ENCODE measurements at places on chromosomes 3 and 15.
A peak's percentile ranks its signal among the peaks of the same experiment; 100 is the strongest.

DNA sequence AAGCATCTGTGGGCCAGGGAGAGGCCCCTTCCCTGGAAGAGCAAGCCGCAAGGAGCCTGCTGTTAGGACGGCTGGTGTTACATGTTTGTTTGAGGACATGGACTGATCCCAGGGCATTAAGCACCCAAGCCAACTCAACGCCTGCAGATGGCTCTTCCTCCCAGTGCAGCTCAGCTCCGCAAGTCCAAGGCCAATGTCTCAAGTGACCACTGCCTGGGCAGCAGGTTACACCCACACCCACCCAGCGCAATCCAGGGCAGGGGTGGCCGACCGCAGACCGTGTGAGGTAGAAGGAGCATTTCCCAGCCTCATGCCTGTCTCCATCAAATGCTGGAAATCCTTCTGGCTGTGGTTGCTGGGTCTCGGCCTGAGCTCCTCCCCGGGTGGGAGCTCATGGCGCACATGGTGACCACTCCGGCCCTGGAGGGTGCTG lies 14.5 kb downstream of the GP5 start:
- no peak for DNase-seq

DNA sequence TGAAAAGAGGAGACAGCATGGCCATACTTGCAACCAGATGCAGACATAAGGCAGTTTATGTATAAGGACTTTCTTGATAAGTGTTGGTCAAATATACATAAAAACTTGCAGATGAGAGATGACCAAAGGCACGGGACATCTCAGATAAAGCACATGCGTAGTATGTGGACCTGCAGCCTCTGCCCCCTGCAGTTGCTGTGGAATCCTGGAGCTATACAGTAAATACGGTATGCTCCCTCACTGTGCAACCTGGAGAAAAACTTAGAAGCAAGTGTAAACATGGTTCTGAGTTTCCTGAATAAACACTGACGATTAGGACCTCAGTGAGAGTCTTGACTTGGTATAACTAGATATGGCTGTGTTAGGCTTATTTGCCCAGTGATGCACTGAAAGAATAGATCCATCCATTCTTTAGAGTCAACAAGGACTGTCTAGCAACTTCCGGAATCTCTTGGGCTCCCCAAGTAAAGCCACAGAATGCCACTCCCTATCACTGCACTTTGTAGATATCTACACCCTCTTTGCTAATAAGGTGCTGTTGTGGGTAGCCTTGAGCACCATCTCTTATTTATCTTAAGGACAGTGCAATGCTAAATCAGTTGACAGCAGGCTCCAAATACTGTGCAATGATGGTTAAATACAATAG lies 40.2 kb downstream of the GJD2 start:
- no peak for DNase-seq

DNA sequence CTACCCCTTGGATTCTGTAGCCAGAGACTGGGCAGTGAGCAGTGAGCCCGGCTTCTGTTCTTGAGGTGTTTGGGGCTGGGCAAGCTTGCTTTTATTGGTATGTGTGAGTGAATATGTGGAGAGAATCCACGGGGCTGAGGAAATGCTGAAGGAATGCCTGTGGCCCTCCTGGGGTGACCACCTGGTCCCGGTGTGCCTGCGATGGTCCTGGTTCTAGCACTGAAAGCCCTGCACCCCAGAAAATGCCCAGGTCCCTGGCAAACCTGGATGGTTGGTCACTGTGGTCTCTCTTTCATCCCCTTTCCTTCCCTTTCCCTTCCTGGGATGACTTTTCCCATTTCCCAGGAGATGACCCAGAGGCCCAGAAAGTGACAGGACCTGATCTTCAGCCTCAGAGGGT lies 4.2 kb downstream of the ZBTB47 start:
- no peak for DNase-seq

DNA sequence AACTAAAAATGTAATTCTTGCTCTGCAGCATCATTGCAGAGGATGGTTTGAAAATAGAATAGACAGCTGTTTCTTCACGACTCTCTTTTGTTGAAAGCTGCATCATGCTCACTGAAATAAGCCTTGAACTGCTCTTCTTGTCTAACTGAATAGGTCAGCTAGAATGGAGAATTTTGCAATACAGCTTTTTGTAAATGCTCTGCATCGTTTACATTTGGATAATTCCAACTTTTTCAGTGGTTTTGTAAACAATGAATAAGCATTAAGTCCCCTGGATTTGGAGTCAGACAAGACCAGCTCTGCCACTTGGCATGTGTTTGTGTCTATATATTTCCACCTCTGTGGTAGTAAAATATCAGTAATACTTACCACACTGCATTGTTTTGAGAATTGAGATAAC lies 95.2 kb downstream of the PLSCR2 start:
- no peak for DNase-seq

GRCh38 chr3:172142864-172143451 lies 103.6 kb downstream of the FNDC3B start:
- DNase-seq, result no peak

GRCh38 chr15:101664303-101664913 lies 12.2 kb upstream of the TM2D3 start:
- no peak for DNase-seq

DNA sequence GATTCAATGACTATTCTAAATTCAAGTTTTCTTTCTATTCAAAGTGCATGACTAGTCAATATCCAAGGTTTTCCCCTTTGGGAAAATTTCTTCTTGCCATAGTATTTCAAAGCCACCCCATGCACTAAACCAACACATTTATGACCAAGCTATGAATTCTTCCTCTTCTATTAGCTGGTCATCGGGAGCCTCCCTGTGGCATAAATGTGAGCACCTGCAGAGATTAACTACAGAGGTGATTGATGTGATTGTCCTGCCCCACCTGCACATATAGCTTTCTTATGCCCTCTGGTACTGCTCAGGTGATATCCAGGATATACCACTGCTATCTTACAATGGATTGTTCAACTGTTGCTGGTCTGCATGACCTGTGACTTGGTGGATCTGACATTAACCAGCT lies 694.9 kb downstream of the ZBBX start:
- no peak for DNase-seq

DNA sequence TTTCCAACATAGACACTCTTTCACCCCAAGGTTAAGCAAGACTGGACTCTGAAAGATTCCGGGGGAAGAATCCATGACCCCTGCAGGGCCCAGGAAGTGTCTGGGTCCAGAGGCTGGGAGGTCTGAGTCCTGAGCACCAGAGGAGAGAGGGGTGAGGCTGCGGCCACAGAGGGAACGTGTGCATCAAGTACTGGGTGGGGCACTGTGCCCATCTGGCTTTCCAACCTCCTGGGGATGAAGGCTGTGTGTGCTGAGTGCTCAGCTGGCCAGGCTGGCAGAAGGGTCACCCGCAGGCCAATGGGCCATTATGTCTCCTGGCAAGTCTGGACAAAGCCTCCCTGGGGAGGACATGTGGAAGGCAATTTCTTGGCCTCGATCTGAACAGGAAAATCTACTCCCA lies 3.3 kb downstream of the CHRNA3 start:
- no peak for DNase-seq

DNA sequence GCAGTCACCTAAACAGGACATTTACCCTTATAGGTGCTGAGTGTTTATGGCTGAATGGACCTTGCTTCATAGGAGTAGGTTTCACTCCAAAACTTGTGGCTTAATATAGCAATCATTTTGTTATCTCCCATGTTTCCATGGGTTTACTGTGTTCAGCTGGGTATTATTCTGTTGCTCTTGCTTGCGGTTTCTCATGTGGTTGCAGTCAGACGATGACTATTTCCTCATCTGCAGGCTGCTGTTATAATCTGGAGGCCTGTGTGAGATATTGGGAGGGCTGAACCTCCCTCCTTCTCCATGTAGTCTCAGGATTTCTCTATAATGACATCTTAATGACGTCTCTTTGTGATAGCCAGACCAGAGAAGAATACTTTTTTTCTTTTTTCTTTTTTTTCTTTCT lies 98.1 kb downstream of the ZPLD1 start:
- no peak for DNase-seq

GRCh38 chr15:70519004-70519365 lies 244.4 kb downstream of the UACA start:
- no peak for DNase-seq

DNA sequence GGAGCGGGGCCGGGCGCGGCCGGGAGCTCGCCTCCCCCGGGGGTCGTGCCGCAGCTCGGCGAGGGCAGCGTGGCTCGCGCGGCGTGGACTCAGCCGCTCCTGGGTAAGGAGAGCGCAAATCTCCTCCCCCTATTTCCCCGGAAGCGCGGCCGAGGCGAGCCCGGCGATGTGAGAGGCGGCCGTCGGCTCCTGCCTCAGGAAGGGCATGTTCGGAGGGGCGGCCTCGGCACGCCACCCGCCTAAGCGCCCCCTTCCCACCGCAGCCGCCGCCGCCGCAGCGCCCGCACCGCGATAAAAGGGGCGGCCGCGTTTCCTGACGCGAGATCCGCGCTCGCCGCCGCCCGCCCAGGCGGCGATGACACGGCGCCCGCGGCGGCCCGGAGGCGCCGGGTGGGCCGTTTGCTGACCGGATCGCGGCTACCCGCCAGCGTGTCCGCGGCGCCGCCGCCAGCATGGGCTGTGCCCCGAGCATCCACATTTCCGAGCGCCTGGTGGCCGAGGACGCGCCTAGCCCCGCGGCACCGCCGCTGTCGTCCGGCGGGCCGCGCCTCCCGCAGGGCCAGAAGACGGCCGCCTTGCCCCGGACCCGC lies at the start of gene PDE8A:
TSS of gene PDE8A (plus strand) at position 146 of the 590 bp plus-strand sequence. CDS start at position 453, 307 bp downstream.
- peak; percentile 45 for DNase-seq

GRCh38 chr3:40417845-40418543 lies 31.0 kb downstream of the ENTPD3 start:
- no peak for DNase-seq

DNA sequence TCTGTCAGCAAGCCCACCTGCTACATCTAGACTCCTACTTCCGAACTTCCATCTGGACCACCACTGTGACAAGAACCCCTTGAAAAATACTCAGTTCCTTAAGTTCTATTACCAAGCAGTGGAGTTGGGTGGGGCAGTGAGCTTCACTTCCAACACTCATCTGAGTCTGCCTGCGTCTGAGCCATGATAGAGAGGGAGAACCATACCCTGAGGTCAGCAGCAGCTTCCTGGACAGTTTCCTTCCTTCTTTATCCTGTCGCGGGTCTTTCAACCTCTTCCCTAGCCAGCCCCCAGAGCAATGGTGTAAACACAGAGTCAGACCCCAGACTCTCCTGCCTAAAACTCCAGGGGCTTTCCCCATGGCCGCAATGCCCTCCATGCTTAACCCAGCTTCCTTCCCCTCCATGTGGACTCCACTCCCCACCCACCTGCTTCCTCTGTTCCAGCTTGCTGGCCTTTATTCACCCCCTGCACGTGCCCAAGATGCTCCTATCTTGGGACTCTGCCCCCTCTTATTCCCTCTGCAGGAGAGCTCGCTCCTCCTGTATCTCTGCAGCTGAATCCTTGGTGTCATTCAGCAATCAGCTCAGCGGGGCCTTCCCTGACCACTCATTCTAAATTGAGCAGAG lies 211.2 kb downstream of the SHQ1 start:
- DNase-seq, result no peak

- peak; percentile 5 for DNase-seq
These were observed 11.1 kb downstream of the RUVBL1 start for GRCh38 chr3:128112357-128112968.

- DNase-seq, result no peak
These were observed 16.0 kb upstream of the LRRN1 start for GRCh38 chr3:3783210-3783609.

DNA sequence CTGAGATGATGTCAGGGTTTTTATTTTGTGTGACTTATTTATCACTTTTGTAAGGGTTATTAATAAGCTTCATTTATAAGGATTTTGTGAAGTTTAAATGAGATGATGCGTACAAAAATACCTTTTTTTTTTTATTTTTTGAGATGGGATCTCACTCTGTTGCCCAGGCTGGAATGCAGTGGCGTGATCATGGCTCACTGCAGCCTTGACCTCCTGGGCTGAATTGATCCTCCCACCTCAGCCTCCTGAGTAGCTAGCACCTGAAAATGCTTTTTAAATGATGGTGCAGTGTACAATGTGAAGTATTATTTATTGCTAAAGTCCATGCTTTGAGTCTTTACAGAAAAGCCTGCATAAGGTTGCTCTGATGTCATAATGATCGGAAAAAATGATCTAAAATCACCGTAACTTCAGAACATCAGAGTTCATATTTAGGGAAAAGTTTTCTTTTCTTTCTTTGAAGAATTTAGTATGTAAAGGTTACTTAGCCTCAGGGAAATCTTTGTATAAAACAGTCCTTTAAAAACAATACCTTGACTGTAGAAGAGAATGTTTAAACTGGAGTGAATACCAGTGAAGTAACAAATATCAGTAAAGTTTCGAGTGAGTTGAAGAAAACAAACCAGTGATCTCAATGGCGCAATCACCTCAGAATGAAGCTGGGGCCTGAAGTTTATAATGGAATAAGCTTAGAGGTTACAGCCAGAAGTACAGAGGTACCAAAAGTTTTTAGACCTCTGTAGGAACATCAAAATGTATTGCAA lies 29.7 kb downstream of the TCF12 start:
- no peak for DNase-seq

DNA sequence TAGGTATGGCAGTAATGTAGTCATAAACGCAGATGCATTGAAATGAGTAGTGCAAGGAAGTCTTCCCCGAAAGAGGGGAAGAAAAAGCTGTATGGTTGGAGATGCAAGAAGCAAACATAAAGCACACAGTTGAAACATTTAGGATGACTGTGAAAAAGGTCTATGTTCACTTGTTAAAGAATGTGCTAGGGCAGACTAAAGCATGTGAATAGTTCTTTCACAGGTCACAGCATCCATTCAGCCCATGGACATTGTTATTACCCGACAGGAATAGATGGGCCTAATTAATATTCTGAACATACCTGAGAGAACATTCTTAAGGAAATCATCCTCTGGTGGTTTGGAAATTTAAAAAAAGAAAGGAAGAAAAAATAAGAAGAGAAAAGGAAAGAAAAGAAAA lies 595.2 kb downstream of the ZIC1 start:
- no peak for DNase-seq

DNA sequence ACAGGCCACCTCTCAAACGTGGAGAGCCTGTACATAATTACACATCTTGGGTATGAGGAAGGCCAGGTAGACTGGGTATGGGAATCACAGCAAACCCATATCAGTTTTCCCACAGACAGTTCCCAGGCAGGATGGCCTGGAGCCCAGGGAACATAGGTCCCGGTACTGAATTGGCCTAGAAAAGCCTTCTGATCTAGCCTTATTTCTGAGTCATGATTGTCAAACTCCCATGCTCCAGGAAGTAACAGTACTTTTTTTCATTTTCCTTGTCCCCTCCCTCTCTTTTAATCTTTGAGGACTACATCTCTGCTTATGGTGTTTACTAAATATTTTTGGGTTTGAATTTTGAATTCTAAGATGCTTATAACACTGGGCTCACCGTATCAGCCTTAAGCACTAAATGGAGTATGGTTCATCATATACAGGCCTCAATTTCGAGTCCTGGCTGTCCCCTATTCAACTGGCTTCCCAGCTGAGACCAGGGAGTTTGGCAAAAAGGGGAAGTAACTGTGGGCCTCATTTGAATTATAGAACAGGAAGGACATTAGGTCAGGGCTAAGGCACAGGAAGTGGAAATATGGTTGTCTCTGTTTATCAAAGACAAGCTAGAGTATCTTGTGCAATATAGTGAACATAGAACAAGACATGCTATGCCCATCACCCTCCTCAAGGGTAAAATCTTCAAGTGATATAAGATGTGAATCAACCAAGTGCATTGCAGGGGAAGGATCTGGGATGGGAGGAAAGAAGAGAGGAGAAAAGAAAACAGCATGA lies 494.6 kb downstream of the NTRK3 start:
- DNase-seq, result no peak

Measured in activated T-helper 1 cell treated with Interleukin-2 at 50 U/mL for 16 hours (primary cell).